Inflammatory macrophage treated with lipopolysaccharide for 4 hours (primary cell): ENCODE measurements at places on chromosomes 1 and 21.

GRCh38 chr1:171138980-171139379 is 46.1 kb upstream of the FMO2 start:
- DNase-seq = no peak

DNA sequence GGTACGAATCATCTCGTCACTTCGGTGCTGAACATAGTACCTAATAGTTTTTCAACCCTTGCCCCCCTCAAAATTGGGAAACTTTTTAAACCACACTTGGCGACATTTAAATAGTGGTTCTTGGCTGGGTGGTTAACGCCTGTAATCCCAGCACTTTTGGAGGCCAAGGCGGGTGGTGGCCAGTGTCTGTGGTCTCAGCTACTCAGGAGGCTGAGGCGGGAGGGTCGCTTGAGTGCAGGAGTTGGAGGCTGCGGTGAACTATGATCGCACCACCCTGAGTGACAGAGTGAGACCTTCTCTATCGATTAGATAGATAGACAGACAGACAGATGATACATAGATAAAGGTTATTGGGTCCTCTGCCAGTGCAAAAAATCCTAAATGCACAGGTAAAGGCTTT is 55.5 kb upstream of the RASAL2 start:
- no peak for DNase-seq

DNA sequence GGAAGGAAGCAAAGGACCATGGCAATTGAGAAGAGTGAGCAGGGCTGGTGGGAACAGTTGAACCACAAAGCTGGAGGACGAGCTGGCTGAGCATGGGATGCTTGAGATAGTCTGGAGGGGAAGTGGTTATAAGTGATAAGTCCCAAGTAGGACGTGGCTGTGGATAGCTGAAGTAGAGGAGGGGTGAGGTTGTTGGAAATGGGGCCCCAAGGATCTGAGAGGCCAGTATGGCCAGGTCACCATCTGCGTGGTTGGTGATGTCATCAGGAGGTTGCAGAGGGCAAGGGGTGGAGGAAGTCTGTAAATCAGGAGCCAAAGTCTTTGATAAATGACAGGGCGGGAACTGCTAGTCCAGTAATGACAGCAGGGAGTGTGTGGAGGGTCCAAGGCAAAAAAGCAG is 11.0 kb upstream of the REN start:
- DNase-seq = peak; percentile 14

DNA sequence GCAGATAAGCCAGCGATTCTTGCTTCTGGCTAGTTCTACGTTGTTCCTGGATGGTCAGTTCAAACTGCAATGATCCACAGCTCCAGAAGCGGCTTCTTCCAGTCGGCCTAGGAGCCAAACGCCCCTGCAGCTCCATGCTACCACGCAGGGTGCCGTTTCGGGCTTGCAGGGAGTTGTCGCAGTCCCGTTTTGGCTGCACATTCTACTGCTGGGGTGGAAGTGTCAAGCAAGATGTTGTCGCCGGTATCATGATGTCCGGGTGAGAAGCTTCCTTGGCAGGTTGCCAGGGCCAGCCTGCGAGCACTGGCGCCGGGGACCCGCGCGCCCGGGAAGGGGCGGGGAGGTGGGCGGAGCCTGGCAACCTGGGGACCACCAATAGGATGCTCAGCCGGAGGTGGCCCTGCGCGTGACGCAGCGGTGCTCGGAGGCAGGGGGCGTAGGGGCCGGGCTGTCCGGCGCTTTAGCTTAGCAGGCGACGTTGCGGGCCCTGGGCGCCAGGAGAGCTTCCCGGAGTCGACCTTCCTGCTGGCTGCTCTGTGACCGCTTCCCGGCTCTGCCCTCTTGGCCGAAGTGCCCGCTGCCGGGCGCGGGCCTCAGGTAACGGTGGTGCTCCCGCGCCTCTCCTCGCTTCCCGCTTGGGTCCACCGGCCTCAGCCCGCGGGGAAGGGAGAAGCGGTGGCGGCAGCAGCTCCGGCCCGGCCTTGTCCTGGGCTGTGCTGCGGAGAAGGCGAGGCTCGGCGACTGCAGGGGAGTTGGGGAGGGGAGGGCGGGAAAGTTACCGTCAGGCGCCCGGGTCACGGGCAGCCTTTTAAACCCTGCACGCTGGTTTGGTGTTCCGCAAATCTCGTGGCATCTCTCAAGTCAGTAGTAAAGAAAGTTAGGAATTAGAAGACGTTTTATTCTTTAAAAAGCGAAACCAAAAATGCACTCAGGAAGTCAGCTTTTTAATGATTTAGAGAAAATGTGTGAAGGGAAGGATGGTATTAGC is at the start of gene SOAT1:
Gene SOAT1, plus strand, starts transcription at position 458 of the 988 bp plus-strand sequence. CDS start 8,888 bp downstream, outside the sequence.
- peak; percentile 85 for DNase-seq

DNA sequence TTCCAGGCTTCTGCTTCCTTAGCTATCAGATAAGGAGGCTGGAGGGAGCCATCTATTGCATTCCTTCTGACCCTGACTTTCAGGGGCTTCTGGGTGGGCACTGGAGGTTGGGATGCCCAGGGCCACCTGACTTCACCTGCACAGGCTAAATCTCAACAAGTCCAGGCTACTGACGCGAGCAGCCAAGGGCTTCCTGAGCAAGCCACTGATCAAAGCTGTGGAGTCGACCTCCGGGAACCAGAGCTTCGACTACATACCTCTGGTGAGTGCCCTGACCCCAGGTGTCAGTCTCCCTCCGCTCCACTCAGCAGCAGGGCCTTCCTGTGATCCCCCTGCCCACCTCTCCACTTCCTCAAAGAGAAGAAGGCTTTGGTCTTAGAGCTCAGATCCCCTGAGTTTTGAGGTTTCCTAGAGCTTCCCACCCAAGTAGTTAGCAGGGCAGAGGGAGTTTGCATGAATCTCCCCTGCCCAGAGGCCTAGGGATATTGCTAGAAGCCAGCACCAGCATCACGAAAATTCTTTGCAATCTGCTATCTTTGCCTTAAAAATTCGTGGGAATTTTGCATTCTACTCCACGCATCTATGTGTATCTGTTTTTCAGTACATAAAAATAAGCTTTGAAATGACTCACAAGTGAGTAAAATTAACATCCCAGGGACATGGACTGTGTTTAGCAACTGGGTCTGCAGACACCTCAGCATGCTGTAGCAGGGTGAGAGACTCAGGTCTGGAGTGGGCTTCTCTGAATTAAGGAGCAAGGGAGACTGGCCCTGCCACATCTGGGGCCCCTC is 61.4 kb downstream of the VWA5B1 start:
- no peak for DNase-seq

DNA sequence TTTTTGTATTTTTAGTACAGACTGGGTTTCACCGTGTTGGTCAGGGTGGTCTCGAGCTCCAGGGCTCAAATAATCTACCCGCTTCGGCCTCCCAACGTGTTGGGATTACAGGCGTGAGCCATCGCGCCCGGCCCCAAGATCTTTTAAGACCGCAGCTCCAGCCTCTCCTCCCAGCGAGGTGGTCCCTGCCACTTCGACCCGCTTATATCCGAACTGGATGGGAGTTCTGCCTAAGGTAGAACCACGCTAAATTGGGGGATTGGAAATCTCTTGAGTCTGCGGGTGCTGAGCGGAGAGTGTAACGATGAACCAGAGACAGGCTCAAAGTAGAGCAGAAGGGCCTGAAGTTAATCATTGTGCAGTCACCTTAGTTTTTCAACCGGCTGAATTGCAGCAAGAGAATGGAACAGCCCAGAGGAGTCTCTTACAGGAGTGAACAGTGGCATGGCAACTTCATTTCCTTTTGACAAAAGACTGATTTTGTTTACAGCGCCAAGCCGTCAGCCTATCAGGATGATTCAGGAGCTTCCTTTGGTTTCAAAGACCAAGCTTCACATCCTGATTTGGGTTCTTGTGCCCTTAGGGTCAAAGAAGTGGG is 726 bp upstream of the CYB5R1 start:
- DNase-seq = peak; percentile 68

DNA sequence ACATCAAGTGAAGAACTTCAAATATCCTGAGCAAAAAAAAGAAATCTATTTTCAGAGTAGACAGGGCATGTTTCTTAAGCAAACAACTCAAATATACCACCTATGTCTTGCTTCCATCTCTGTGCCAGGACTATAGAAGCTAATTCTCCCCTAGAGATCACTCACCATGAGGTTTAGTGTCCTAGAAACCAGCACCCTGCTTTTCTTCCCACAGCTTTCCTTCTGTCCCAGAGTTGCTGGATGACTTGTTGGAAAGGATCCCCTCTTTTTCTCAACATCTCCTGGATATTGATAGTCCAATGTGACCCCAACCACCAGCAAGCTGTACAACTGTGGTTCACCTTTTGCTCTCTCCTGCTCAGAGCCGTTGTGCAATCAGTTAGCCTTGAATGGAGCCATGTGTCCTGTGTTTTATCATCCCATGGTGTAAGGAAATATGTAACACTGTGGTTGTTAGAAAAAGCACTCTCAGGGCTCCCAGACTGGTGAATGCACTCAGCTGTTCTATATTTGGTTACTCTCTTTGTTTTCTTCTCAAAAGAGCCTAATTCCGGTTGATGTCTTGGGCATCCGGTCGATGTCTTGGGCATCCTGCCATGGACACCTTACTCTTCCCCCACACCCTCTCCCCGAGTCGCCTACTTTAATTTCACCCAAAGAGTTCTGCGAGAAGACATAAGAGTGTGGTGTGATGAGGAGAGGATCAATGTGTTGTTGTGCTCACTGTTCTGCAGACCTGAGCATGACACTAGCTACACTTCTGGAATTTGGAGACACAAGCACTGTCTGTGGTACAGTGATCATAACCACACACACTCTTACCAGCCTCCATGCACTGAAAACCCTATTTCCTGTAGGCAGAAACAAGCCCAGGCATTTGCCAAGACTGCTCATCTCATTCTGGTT is 1.7 kb downstream of the TNFSF4 start:
- no peak for DNase-seq

- DNase-seq = peak; percentile 26
Measured at GRCh38 chr1:22452481-22452957, 868 bp downstream of the ZBTB40 start.

- DNase-seq = no peak
Measured at GRCh38 chr1:87977145-87977544, 648.5 kb downstream of the LMO4 start.

GRCh38 chr1:186882372-186883134 is 53.8 kb downstream of the PLA2G4A start:
- no peak for DNase-seq

- DNase-seq = no peak
Measured at GRCh38 chr1:25560788-25561187, 17.4 kb downstream of the LDLRAP1 start.

- DNase-seq = no peak
Measured at GRCh38 chr1:29280409-29281131, 44.2 kb downstream of the PTPRU start.

- no peak for DNase-seq
Measured at GRCh38 chr1:49331066-49331852, 554.6 kb upstream of the BEND5 start.

GRCh38 chr21:38664841-38665240 is 140.9 kb upstream of the ETS2 start:
- DNase-seq = no peak

DNA sequence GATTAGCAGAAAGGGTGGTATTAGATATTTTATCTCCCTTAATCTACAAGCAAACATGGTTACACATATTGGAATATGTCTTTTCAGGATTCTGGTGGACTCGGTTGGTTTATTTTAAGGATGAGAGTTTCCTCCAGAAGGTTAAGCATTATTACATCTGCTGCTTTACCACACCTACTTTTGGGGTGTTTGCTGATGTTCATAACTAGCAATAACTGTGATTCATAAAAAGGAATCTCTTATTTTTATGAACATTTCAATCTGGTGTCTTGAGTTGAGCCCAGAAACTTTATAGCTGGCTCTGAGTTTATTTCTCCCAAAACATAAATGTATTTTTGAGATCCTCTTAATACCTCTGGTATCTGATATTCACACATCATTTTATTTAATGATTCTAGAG is 82.7 kb downstream of the LRRC8D start:
- DNase-seq = no peak

DNA sequence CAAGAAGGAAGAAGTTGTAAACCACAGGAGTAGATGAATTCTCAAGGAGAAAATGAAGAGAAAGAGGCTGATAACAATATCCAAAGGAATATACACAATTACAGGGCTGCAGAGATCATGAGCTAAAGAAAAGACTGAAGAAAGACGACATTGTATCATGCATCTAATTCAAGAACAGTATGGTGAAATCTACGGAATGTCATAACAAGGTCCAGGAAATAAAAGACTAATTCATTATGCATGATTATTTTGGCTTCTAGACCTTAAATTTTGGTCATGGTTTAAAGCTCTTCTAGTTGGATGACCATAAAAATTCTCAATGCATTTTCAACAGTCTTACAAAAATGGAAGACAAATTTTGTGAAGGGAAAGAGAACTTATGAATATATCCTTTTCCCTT is 71.7 kb downstream of the SH3GLB1 start:
- peak; percentile 38 for DNase-seq

GRCh38 chr1:69611316-69611715 is 43.6 kb downstream of the LRRC7 start:
- no peak for DNase-seq

GRCh38 chr1:204563307-204563706 is 47.1 kb downstream of the MDM4 start:
- no peak for DNase-seq

DNA sequence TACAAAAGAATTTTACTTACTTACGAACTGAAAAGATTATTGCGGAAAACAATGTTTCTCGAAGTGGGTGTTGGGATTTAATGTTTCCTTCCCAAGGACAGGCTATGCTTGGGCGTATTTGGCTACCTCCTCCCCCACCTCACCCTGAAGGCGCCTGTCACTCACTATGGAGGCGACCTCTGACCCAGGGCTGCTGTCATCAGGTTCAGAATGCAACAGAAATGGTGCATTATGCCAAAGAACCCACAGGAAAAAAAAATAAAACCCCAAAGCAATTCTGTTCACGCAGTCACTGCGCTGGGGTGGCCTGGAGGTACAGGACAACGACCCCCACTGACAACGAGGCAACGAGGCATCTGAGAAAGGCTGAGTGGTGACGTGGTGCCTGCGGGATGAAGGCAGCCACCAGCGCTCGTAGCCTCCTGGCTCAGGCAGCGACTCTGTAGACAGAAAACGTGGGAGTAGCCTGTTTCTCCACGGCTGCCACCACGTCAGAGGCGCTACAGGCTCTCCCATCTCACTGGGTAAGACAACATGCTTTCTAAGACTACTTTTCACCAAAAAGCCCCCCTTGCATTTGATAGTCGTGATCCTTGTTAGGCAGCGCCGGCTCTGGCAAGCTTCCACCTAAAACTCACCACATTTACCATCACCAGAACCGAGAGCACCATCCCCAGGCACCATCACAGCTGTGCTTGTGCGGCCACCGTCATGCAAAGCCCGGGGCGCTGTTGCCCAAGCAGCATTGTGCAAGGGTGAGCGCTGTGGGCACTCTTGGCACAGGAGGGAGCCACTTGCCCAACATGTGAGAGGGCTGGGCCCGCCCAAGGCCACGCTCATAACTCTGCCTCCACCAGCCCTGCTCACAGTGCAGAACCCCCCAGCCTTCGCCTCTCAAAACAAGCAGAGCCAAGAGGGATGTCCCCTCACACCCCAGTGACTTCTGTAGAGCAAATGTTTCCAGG is 14.3 kb downstream of the NADK start:
- DNase-seq = peak; percentile 90

GRCh38 chr21:37987668-37988067 is 71.4 kb upstream of the KCNJ6 start:
- DNase-seq = no peak

GRCh38 chr1:205595435-205595834 is 36.4 kb downstream of the ELK4 start:
- DNase-seq = no peak

- no peak for DNase-seq
Measured at GRCh38 chr1:116417678-116418077, 44.6 kb downstream of the ATP1A1 start.

GRCh38 chr1:159132271-159132881 is 39.0 kb upstream of the CADM3 start:
- DNase-seq = peak; percentile 65

- DNase-seq = peak; percentile 8
Measured at GRCh38 chr1:100028765-100029164, 59.0 kb downstream of the SLC35A3 start.

GRCh38 chr1:2314803-2315673 is 76.3 kb downstream of the MORN1 start:
- DNase-seq = no peak
